Kidney glomerular epithelial cell (primary cell): ENCODE measurements at places on chromosomes 7 and 10.

DNA sequence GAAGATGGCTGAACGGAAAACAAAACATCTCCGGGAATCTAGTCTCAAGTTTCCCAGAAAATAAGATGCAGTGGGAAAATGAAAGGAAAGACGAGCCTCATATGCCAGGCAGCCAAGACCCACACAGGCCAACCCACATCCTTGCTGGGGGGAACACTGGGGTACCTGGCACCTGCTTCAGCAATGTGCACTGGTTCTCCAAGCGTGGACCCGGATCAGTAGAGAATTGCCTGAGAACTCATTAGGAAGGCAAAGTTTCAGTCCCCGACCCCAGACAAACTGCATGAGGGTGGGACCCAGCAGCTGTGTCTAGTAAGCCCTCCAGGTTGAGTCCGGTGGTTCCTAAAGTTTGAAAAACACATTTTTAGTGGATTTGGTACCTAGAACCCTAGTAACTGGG, 18.4 kb downstream of the FAM53B start:
- no peak for DNase-seq

DNA sequence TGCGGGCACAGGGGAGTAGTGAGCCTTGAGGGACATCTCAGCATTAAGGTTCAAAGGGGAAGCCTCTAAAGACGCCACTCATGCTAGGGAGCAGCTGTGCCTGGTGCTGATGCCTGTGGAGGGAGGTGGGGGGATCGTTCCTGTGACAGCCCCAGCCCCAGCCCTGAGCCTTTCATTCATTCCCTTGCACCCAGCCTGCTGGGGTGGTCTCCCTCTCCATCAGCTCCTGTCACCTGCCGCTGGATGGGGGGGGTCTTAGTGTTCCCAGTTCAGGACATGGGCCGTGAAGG, 11.6 kb downstream of the ZNF316 start:
- DNase-seq = no peak

DNA sequence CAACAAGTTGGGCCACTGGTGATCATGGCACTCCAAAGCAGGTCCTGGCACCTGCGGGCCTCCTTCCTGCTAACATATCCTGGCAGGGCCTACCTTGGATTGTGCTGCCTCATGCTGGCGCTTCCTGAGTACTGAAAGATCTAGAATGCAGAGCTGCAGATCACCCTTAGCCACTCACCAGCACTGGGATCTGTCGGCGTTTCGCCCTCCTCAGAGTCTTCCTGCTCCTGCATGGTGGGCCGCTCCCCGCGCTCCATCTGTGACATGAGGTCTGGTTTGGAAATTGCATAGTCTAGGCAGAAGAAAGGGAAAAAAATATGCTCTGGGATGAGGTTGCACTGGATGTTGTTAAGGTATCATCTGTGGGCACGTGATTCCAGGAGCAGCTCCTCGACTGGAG, 10.0 kb downstream of the ZNF777 start:
- no peak for DNase-seq

DNA sequence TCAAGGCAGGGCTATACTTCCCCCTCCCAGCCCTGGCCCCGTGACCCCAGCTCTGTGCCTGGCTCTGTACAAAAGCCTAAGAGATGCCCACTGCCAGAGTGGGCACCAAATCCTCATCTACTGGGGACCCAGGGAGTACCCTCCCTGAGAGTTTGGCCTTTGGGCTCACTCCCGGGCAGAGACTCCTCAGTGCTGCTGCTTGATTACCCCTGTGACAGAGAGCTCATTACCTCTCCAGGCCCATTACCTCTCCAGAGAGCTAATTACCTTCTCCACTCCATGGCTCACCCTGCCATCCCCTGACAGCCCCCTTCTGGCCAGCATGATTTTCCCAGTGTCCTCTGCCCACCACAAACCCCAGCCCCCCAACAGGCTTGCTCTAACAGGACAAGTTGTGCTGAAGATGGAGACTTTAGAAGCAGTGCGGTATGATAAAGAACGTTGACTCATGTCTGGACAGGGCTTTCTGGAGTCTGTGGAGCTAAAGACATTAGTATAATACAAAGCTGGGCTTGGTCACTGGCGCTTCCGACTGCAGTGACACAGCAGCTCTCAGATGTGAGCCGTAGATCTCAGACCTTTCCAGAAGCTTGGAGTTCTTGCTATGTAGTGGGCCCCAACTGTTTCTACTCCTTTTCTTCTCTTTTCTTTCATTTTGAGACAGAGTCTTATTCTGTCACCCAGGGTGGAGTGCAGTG, 111.3 kb upstream of the KCTD7 start:
- DNase-seq = no peak

GRCh38 chr10:18616337-18616736, 35.0 kb downstream of the NSUN6 start:
- DNase-seq = no peak

DNA sequence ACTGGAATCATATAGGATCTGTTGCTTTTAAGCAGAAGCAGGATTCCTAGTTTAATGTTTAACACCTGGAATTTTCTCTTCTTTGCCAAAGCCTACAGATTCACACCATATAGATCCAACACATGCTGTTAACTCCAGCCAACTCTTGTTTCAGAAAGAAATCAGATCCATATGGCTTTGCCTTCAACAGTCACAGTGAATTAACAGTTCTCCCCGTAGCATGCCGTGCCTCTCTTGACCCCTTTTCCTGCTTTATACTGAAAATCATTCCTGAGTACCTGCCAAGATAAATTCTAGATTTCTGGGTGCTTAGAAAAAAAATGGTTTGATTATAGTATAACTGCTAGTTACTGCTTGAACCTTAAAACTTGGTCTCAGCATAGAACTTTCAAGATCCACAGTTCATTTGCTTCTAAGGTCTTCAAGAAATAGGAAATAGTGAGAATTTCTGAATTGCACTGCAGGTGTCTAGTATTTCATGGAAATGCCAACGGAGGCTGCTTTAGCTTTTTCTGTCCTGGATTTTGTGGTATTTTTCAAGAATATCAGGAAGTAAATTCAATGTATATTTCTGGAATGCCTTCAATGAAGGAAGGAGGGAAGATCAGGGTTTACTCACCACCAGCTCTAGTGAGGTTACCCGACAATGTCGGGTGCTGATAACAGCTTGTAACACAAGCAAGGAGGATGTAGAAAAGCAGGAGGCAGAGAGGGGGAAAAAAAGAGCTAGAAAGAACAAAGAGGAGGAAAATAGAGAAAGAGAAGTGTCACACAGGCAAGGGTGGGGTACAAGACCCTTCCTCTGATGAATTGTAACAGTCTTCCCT, 6.6 kb downstream of the AASS start:
- peak; percentile 24 for DNase-seq

DNA sequence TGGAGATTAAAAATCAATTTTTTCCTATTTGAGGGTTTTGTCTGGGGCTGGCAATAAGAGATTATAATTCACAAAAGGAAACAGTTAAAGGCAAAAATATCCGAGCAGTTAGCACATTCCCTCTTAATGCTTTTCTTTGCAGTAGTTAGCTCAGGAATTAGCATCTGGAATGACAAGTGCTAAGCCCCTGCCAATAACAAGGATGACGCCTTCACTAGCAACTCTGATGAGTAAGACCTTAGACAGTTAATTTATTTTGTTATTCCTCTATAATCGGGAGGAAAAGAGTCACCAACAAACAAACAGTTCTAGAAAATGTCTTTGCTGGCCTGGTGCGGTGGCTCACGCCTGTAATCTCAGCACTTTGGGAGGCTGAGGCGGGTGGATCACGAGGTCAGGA, 151.3 kb downstream of the TRIL start:
- no peak for DNase-seq

- DNase-seq = no peak
These were observed 187.2 kb upstream of the SH2B2 start for GRCh38 chr7:102099474-102099873.

- DNase-seq = no peak
These were observed 92.0 kb upstream of the RET start for GRCh38 chr10:42984761-42985325.

- no peak for DNase-seq
These were observed 8.9 kb downstream of the COL1A2 start for GRCh38 chr7:94403546-94403945.

DNA sequence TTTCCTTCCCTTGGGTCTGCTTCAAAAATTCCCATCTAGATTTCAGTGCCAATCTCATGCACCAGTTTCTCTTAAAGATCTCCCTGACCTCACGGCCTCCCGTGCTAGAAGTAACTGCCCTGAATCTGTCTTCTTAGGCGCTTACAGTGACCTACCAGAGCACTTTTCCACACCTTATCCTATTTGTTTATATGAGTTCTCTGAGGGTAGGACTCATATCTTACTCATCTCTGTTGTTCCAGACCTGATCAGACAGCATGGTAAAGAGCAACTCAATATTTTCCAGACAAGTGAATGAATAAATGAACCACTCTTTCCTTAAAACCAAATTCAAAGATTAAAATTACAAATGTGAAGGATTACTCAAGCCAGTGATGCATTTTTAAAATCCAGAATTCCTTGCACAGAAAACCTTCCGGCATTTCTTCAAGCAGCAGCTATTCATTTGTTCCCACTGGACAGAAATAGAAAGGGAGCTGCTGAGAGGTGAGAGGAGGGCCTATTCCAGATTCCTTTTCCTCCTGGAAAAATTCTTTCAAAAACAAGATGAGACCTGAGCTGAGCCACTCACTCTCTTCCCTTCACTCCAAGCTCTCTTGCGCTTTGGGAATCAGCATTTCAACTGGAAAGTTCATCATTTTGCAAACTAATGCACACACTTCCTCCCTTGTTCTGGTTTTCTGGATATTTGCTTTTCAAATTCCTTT, 94.6 kb downstream of the ELMO1 start:
- DNase-seq = no peak

DNA sequence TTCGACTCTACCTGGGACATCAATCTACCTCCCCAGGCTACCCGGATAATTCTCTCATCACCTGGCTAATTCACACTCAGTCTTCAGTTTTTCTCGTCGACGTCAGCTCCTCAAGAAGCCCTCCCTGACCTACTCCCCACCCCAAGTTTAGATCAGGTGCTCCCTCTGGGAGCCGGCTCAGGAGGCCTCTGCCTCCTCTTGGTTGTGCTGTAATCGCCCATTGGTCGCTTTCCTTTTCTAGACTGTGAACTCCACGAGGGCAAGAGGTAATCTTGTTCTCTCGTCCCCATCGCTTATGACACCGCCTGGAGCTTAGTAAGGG, 461 bp upstream of the WIPF3 start:
- no peak for DNase-seq

DNA sequence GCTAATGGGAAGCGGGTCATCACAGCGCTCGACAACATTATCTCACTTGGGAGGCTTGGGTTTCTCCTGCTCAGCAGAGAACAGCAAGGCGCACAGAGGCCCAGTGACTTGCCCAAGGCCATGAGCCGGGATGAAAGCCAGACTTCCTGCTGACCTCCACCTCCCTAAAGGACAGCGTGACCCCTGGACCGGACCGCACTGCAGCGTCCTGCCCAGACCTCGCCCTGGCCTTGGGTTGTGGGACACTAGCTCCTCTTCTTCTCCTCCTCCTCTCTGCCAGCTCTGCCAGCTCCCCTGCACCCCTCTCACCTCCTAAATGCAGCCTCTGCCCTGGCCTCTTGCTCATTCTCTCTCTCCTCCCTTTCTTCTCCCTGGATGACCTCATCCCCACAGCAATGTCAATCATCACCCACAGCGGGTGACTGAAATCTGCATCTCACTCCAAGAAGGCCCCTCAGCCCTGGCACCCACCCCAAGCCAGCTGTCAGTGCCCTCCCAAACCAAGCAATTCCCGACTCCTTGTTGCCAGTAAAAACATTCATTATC, 19.4 kb downstream of the SPOCK2 start:
- DNase-seq = no peak

DNA sequence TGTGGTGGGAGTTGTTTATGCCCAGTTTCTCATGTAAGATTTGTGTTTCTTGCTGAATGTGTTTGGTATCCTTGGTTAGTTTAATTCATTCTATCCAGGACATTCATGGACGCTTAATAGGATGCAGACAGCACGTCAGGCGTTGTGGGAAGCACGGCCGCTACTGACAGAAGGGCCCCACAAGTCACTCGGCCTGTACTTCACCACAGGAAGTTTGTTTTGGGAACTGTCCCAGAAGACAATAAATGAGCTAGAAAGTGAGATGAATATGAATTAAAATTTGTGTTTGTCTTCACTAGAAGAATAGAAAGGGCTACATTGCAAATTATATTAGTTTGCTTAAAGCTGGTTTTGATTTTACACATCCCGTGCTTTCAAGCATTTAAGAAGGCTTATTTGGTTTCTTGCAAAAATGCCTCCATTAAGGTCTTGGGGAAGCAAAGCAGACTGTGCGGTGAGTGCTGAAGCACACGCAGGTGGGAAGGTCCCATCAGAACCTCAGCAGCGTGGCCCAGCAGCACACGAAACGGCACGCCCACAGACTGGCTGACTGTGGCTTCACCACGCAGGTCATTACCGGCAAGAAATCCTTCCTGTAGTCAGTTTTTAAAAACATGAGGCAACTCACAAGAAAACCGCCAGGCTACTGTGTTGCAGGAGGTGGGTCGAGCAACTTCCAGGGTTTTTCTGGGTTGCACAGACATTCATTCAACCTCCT, 74.1 kb downstream of the VIPR2 start:
- DNase-seq = no peak

DNA sequence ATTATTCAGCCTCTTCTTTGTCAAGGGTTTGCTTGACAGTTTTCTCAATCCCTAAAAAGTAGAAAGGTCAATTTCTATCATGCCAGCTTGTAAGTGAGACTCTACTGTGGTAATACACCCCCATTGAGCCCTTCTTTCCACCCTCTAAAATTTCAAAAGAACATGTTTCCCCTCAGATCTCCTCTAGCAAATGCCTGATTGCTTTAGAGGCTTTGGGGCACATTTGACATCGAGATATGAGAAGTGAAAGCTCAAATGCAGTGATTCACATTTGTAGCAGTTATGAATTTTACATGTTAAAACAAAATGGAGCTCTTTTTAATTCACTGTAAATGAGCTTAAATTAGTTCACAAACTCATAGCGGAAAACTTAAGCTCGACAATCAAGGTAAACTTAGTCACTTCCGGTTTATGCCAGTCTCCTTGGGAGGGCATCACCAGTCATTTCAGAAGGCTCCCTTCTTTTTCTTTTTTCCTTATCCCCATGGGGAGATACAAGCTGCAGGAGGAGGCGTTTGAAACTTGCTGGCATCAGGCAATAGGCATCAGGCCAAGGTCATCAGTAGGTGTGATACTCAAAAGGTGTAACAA, 55.3 kb upstream of the ADO start:
- DNase-seq = no peak

GRCh38 chr7:80890426-80891258, 28.2 kb downstream of the SEMA3C start:
- no peak for DNase-seq

DNA sequence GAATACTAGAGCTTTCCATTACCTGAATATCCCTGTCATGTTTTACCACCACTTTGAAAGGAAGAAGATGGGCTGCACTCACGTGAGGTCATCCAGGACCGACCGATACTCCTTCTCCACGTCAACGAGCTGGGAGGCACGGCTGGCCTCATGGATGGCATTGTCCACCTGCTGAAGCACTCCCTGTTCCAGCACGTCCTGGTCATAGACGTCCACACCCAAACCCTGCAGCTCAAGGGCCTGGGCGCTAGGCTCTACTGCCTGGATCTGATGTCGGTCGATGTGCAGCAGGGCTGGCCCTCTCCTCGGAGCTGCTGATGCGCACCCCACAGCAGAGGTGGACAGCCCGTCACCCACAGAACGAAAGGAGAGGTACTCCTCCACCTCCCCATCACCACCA, 6.5 kb downstream of the ERCC6 start:
- no peak for DNase-seq

GRCh38 chr7:124168616-124169015, 135.7 kb upstream of the TMEM229A start:
- no peak for DNase-seq

- no peak for DNase-seq
These were observed 60.6 kb upstream of the FRMD4A start for GRCh38 chr10:14391342-14391741.
